T1000 (cell line): ENCODE measurements at places on chromosomes 2 and 18.

DNA sequence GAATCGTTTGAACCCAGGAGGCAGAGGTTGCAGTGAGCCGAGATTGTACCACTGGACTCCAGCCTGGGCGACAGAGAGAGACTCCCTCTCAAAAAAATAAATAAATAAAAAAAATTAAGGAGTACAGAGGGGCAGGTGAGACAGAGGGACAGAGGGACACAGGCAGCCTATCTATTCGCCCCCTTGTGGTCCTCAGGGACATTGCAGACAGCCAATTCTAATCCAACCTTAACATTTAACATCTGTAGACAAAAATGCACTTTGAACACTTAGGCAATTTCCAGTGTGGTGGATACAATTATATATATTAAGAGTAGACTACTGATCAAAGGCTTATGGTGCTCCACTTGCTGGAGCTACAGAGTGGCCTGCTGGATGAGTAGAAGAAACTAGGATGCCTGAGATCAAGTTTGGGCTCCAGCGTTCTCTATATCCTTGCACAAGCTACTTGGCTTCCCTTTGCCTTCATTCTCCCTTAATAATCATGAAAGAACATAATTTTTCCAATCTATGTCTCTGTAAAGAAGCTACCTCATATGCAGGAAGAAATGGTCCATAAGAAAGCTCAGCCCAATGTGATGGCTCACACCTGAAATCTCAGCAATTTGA is 8.2 kb upstream of the SMARCAL1 start:
- DNase-seq: no peak

DNA sequence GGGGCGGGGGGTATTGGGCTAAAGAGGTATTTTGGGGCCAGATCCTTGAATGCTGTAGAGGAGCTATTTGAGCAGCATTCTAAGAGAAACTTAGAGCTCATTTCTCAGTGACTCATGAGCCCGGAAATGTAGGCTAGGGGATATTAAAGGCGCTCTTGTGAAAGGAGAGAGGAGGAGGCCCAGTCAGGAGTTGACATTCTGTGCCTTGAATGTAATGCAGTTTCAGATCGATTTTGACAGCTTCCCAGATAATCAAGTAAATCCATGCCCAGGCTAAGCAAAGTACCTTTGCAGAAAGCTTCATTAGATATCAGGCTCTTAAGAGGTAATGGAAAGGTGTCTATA is 1.5 kb downstream of the CAB39 start:
- no peak for DNase-seq

DNA sequence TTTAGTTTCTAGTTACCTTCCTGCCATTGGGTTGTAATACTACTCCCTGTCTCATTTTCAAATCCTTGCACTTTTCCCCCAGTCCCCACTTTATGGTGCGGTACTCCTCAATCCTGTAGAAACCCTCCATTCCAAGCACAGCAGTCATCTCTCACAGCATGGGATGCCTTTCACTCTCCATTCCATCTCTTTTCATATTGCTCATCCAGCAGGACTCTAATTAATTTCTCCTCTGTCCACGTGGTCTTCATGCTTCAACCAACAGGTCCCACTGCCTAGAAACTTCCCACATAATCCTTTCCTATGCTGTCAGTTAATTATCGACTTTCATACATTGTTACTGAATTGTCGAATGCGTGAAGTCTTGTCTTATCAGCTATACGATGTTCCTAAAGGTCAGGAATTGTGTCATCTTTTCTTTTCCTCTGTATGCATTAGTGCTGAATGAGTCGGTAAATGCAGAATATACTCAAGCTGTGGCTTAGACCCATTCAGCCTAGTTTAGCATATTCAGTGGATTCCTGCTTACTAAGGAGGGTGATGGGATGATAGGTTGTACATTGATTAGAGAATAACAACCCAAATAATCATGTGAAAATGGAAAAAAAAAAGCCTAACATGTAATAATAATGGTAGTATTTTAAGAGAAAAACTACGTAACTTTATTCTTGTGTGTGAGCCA is 89.7 kb downstream of the CRIM1 start:
- no peak for DNase-seq

DNA sequence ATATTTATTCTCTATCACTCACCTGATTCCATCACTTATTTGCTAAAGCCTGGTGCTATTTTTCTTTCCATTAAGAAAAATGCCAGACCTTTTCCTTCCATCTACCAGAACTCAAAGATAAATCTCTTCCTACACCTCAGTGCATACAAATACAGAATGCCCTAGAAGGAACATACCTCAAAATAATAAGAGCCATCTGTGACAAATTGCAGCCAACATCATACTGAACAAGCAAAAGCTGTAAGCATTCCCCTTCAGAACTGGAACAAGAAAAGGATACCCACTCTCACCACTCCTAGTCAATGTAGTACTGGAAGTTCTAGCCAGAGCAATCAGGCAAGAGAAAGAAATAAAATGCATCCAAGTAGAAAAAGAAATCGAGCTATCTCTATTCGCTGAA is 315.9 kb upstream of the UBE2E3 start:
- no peak for DNase-seq

GRCh38 chr18:59054496-59055287 is 85.0 kb upstream of the SEC11C start:
- no peak for DNase-seq

DNA sequence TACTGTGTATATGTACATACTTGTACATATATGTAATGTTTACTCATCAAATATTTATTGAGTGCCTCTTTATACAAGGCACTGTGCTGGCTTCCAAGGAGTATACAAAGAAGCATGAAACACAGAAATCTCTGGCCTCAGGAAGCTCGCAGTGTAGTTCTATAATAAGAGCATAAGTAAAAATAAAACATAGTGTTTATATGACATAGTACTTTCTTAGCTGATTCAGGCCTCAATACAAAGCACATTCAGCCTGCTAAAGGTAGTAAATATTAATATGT is 13.9 kb downstream of the STAMBP start:
- DNase-seq: no peak

- DNase-seq: no peak
These were observed 64.3 kb downstream of the CFAP221 start for GRCh38 chr2:119608553-119608952.

DNA sequence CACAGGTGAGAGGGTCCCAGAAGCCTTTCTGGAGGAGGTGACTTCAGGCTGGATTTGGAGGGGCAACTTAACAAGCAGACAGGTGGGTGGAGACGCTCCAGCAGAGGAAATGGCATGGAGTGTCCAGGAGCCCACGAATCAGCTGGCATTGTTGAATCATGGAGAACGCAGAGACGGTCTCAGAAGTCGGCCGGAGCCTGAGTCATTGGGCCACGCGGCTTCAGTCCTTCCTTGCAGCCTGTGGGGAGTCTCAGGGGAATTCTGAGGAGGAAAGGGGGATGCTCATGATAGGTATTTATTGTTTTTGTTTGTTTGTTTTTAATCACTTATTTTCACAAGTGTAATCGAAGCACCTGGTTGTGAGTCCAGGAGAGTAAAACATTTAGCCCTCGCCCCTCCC is 184.6 kb upstream of the HDAC4 start:
- DNase-seq: no peak

DNA sequence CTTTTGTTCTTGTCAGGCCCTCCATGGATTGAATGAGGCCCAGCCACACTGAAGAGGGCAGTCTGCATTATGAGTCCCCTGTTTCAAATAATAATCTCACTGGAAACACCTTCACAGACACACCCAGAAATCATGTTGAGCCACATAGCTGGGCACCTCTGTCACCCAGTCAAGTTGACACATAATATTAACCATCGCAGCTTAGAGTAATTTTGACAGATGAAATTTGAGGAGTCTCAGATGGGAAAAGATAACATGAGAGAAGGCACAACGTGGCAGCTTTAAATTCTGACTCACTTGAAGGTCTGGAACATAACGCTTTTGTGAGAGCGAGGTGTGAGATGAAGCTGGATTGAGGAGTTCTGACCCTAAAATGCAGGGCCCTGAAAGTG is 70.9 kb upstream of the TMEM87B start:
- no peak for DNase-seq

DNA sequence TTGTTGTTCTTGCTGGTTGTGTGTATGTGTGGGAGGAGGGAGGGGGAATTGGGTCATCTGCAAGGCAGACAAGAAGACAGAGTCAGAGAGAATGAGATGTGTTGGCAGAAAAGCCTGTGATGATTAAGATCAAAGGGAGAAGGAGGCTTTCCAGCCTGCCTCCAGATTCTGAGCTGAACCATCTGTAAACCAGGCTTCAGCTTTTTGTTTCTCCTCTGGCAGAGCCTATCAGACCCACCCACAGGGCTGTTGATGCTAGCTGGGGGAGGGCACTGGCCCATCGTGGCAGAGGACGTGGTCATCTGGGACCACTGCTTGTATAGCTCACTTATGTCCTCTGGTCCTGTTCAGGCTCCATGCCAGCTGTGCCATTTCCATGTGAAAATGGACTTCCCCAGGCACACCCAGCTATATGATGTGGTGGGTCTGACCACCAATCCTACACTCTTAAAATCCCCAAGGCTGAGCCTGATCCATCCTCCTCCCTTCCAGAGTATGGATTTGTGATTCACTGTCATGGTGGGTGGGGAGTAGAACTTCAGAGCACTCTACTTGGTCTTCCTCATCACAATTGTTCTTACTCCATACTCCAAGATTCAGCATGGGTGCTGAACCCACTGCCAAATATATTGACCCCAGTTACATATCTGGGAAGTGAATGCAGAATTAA is 27.8 kb upstream of the COL6A3 start:
- peak; percentile 23 for DNase-seq

DNA sequence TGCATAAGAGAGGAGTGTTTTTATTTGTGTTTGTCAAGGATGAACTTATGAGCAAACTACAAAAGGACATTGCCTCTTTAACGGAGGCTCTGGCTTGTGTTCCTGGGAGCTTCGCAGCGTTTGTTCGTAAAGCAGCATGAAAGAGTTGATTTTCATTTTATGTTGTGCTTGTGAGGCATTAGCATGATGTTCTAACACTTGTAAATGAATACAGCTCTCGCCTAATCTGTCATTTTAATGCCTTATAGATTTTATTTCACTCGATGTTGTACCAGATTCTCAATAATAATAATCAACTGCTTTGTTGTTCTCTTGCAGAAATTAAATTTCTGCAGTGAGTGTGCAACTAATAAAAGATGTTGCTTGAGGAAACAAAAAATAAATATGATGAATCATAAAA is 687.3 kb upstream of the FANCL start:
- no peak for DNase-seq

- DNase-seq: no peak
These were observed 92.3 kb downstream of the CCBE1 start for GRCh38 chr18:59604877-59605276.

DNA sequence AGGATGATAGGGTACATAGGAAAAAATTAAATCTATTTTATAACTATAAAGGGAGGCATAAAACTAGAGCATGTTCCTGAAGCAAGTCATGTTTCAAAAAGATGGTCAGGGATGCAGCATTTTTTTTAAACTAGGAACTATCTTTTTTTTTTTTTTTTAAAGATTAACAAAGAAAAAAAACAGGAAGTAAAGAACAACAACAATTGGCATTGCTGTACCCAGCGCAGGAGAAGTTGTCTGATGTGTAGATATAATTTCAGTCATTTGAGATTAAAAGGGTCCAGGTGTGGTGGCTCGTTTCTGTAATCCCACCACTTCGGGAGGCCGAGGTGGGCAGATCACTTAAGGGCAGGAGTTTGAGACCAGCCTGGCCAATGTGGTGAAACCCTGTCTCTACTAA is 41.5 kb downstream of the PMAIP1 start:
- DNase-seq: no peak

GRCh38 chr2:67054728-67055127 is 342.4 kb upstream of the ETAA1 start:
- no peak for DNase-seq

GRCh38 chr2:47026748-47027534 is 111.3 kb upstream of the MCFD2 start:
- DNase-seq: no peak

DNA sequence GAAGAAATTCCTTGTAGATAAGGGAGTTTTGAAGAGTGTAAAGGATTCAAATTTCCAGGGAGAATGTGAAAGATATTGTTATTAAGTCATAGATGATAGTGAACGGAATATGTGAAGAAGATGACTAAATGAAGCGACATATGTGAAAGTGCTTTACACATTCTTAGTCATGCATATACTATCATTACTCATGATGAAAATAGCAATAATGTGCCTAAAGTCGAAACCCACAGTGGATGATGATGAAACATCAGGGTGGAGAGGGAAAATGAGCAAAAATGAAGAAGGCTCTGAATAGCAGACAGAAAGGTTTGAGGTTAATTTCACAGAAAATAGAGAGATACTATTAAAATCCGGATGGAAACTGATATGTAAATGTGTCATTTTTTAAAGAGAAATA is 1237.1 kb downstream of the LRP1B start:
- no peak for DNase-seq

GRCh38 chr2:29326926-29327325 is 211.7 kb downstream of the CLIP4 start:
- DNase-seq: no peak

DNA sequence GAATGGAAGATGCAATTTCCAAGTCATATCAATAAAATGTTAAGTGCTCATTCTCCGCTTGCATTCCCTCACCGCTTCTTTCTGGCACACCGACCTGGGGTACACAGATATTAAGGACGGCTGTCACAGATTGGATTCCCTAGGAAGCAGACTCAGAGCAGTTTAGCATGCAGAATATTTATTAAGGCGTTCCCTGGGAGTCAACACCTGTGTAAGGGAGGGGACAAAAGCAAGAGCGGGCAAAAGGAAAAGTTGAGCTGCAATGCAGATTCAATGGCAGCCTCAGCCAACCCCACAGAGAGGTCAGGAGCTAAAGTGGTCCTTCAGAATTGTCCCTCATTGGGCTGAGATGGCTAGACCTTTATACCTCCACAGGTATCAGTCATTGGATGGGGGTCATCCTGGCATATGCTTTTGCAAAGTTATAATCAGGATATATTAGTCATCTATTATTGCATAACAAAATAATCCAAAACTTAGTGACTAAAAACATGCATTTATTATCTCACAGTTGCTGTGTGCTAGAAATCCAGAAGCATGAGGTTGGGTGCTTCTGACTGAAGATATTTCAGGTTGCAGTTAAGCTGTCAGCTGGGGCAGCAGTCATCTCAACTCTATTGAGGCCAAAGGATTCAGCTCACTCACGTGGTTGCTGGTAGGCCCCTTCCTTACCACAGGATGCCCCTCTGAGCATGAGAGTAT is 27.0 kb upstream of the INO80D start:
- DNase-seq: no peak

- peak; percentile 83 for DNase-seq
These were observed 73.0 kb upstream of the YWHAQ start for GRCh38 chr2:9703701-9704221.

DNA sequence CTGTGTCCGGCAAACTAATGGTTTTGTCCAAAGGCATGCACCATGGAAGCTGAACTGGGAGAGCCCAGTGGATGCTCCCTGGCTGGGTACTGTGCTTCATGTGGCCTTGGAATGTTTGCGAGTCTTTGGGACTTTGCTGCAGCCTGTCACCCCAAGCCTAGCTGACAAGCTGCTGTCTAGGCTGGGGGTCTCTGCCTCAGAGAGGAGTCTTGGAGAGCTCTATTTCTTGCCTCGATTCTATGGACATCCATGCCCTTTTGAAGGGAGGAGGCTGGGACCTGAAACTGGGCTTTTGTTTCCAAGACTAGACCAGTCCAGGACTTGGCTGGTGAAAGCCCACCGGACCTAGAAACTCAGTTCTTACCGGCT is 1.7 kb downstream of the MARS2 start:
- DNase-seq: no peak

GRCh38 chr2:222722327-222722946 is 51.0 kb downstream of the MOGAT1 start:
- no peak for DNase-seq
